ENCODE measurements at places on chromosomes 12 and 14.

DNA sequence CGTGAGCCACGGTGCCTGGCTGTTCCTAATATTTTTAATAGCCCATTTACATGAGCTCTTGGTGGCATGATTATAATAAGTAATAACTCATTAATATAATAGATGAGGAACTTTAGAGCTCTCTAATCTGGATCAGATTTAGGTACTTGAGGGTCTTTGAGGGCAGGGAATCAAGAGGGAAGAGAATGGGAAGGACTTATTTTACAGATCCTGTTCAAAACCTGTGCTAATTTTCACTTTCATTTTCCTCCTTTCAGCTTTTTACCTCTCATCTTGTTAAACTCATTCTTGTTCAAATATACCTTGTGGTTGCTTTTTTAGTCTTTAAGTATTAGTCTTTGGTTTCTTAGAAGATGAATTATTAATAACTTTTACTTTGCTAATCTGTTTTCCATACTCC, 5.6 kb downstream of the NECAP1 start:
- DNase-seq: no peak

- DNase-seq: no peak
These were observed 681 bp downstream of the TSHR start for GRCh38 chr14:80956102-80956501.

- no peak for DNase-seq
These were observed 153.4 kb downstream of the DPF3 start for GRCh38 chr14:72740504-72740961.

DNA sequence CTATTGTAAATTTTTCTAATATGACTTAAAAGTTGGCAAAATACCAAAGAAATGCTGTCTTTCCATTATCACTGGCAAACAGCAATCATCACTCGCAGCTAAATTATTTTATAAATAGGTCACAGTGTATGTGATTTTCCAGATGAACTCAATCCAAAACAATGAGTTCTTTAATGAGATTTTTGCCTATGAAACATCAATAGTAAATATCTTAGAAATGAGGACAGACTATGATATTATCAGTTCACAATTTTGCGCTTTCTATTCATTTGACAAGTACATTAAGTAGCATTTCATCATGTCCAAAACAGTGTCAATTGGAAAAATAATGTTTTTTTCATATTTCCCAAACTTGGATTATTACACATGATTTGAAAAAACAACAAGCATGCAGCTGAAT, 65.7 kb downstream of the PIK3C2G start:
- DNase-seq: no peak

GRCh38 chr14:98954349-98955000, 317.5 kb downstream of the BCL11B start:
- DNase-seq: no peak

DNA sequence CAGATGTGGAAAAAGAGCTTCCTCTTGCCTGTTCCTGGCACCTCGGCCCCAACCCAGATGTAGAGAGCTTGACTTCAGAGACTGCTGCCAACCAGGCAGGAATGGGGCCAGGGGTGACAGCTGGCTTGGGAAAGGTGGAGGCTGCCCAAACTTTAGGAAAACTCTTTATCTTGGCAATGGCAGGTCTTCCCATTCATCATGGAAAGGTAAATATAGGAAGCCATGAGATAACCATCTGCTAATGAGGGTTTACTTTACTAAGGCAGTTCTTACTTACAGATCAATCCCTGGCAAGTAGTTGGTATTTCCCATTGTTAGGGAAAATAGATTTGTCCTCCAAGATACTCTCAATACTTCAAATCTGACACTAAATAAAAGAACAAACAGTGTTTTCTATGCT, 143.1 kb upstream of the NUDT4 start:
- DNase-seq: no peak

GRCh38 chr14:34124585-34124984, 173.7 kb upstream of the EGLN3 start:
- no peak for DNase-seq

- DNase-seq: no peak
These were observed 50.5 kb downstream of the CFAP251 start for GRCh38 chr12:121968876-121969275.

DNA sequence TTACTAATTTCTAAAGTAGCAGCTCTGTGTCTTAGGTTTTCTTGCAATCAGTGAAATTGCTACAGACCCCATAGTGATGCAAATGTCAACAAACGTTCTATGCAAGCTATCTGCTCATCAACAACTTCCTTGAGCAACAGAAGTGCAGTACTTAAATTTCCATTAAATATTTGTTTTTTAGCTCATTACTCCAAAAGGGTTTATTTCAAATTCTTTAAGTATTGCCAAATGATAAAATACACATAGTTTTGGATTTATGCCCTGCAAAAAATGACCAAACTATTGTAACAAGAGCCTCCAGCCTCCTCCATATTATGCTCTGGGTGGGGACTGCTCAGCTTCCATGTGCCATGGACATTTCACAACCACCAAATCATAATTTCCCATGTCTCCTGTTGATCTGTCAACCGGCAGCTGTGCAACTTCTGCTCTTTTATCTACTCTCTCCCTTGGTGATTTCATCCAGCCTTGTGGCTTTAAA, 4.4 kb downstream of the BDKRB1 start:
- no peak for DNase-seq

GRCh38 chr12:128661226-128661569, 162.6 kb downstream of the SLC15A4 start:
- DNase-seq: no peak

- no peak for DNase-seq
These were observed 1290.1 kb downstream of the AACS start for GRCh38 chr12:126355346-126355745.

GRCh38 chr14:66284346-66284745, 201.8 kb upstream of the CCDC196 start:
- no peak for DNase-seq

GRCh38 chr12:119710965-119711551, 43.1 kb downstream of the PRKAB1 start:
- DNase-seq: no peak

- DNase-seq: no peak
These were observed 53.2 kb downstream of the DACT1 start for GRCh38 chr14:58690801-58691516.

GRCh38 chr14:99189201-99189801, 82.7 kb downstream of the BCL11B start:
- DNase-seq: peak; percentile 55

DNA sequence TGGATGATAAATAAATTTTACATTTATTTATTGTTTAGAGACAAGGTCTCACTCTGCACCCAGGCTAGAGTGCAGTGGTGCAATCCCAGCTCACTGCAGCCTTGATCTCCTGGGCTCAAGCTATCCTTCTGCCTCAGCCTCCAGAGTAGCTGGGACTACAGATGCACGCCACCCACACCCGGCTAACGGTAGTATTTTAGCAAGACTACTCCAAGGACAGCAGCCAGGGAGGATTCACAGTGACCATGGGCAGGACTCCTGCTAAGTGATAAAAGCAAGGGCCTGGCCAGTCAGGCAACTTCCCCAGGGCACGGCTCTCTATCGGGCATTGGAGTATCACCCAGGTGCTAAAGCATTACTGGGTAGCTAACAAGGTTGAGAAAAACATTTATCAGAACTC, 55.4 kb downstream of the ARL6IP4 start:
- no peak for DNase-seq

GRCh38 chr12:15631007-15631715, 158.0 kb downstream of the EPS8 start:
- DNase-seq: no peak

DNA sequence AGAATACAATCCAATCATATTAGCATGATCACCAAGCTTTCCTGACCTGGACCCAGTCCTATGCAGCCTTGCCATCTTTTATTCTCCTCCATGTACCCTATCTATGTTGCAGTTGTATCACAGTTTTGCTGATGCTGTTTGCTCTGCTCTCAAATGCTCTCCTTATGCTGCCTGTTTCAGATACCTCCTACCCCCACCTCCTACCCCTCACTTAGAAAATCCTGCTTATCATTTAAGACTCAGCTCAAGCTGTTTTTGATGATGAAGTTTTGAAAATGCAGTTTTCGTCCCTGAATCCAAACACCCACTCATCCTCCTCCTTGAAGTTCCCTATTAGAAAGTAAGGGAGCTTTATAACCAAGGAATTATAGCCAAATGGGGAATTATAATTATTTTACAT, 457.4 kb upstream of the ATP2B1 start:
- DNase-seq: no peak

- DNase-seq: no peak
These were observed 797 bp downstream of the ESPL1 start for GRCh38 chr12:53268630-53269562.

DNA sequence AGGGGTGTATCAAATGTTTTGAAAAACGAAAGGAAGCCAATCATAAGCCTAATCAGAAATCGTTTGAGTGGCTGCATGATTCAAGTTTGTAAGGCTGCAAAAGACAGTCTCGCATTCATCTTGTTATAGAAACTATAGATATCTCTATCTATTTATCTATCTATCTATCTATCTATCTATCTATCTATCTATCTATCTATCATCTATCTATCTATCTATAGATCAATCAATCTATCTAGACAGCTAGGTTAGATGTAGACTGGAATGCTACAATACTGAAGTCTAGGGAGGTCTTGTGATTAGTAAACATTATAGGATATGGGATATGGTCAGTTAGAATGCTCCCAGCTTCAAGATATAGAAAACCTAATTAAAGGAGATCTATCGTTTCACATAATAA, 52.2 kb upstream of the BTG1 start:
- no peak for DNase-seq

GRCh38 chr12:104910196-104910840, 47.8 kb downstream of the SLC41A2 start:
- DNase-seq: no peak

DNA sequence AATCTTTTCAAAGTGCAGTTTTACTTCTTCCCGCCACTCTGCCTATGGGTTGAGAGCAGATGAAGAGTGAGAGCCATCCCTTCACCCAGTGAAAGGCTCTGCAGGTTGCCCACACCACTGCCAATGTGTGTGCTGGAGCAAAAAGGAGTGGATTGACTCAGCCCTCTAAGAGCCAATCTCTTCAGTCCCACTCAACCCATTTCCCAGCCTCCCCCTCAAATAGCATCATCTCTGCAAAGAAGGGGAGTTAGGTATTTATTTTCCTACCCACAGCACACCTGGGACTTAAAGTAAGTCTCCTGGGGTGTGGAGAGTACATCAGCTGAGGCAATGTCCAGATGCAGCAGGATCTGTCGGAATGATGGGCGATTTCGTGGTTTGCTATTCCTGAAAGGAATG, 15.3 kb downstream of the MAP3K12 start:
- no peak for DNase-seq

DNA sequence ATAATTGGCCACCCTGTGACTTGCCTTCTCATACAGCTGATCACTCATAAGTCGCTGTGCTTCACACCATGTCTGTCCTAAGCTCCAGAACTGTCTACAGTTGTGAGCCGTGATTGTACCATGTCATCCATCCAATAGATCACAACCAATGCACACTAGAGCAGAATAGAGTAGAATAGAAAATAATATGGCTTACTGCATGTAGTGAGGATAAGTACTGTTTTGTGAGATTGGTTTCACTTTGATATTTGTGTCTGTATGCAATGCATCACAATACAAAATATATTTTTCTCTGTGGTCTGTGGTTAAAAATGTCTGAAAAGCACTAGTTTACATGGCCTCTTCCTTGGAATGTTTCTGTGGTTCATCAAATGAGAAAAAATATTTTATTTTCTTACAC, 237.6 kb upstream of the PRKD1 start:
- no peak for DNase-seq

- DNase-seq: no peak
These were observed 37.5 kb downstream of the EID3 start for GRCh38 chr12:104340925-104341611.

GRCh38 chr12:121825041-121825523, 21.3 kb downstream of the SETD1B start:
- no peak for DNase-seq

DNA sequence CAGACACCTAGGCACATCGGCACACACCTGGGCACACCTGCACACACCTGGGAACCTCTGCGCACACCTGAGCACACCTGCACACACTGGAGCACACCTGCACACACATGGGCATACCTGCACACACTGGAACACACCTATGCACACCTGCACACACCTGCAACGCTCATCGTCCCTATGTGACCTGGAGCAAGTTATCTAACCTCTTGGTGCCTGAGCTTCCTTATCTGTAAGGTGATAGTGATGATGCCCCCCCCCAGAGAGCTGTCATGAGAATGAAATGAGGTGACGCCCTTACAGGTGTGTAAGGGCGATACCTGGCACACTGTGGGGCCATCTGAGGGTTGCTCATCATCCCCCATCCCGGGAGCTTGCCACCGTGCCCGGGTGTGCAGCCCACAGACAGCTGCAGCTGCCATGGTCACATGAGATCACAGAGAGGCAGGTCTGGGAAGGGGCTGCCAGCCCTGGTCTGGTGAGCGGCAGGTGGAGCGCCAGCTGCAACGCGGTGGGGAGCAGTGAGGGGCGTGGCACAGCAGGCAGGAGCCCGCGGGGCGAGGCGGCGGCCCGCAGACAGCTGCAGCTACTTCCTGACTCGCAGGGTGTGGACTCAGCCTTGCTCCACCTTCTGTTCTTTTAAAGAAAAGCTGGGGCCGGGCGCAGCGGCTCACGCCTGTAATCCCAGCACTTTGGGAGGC, 59.9 kb upstream of the FBRSL1 start:
- peak; percentile 52 for DNase-seq

GRCh38 chr12:131380220-131380964, 330.5 kb upstream of the SFSWAP start:
- DNase-seq: no peak

DNA sequence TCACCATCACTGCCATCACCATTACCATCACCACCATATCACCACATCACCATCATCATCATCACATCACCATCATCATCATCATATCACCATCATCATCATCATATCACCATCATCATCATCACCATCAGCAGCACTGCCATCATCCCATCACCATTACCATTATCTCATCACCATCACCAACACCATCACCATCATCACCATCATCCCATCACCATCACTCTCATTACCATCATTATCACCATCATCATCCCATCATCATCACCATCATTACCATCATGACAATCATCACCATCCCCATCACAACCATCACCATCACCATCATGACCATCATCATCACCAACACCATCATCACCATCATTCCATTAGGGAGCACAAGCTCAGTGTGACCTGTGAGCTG, 318.0 kb downstream of the ADGRD1 start:
- DNase-seq: no peak

DNA sequence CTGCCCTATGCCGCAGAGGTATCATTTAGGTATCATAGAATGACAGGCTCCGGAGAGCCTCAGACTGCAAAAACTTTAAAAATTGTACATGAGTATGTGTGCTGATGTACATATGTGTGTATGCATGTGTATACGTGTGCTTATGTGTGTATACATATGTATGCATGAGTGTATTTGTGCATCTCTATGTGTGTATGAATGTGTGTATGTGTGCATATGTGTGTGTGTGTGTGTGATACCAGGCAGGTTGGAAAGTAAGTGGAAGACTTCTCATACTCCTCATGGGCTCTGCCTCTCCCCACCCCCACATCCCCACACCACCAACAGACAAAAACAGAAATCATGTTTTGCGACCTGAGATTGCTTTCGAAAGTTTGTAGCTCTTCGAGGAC, 621 bp upstream of the TMEM117 start:
- no peak for DNase-seq
